ENCODE measurements at places on chromosomes 1 and 21.
A peak's percentile ranks its signal among the peaks of the same experiment; 100 is the strongest.

DNA sequence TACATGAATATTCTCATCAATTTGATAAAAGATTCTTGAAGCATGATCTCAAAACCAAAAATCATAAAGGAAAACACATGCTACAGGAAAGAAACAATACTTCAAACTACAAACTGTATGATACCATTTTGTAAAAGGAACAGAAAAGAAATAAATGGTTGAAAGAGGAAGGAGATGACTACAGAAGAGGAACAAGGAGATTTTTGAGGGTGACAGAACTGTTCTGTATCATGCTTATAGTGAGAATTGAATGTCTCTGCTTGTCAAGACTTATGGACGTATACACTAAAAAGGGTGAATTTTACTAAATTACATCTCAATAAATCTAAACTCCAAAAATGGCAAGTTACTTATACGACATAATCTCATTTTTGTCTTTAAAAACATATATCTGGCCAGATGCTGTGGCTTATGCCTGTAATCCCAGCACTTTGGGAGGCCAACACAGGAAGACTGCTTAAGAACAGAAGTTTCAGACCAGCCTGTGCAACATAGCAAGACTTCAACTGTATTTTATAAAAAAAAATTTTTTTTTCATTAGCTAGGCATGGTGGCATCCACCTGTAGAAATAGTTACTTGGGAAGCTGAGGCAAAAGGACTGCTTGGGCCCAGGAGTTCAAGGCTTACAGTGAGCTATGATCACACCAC is 125.4 kb downstream of the EIF4G3 start:
- no peak for DNase-seq

DNA sequence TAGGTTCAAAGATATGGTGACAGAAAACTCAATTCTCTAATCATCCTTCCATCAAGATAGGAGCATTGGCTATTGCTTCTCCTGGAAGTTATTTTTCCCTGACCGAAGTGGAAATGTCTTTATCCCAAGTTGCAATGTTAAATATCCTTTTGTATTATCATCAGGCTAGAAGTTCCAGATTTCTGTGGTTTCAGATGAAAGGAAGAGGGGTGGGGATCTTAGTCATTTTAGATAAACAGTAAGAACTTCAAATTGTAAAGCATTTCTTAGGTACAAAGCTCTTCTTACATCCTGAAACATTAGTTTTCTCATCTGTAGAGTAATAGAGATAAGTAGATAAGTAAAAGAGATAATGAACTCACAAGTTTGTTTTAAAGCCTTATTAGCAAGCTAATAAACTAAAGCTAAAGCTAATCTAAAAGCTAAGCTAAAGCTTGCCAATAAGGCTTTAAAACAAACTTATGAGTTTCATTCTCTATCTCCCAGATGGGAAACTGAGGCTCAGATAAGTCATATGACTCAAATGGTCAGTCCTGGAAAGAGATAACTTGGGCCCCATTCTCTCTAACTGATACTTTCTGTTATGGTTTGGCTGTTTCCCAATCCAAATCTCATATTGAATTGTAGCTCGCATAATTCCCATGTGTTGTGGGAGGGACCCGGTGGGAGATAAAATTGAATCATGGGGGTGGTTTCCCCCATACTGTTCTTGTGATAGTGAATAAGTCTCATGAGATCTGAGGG is 99.2 kb upstream of the KCNK2 start:
- DNase-seq = no peak

DNA sequence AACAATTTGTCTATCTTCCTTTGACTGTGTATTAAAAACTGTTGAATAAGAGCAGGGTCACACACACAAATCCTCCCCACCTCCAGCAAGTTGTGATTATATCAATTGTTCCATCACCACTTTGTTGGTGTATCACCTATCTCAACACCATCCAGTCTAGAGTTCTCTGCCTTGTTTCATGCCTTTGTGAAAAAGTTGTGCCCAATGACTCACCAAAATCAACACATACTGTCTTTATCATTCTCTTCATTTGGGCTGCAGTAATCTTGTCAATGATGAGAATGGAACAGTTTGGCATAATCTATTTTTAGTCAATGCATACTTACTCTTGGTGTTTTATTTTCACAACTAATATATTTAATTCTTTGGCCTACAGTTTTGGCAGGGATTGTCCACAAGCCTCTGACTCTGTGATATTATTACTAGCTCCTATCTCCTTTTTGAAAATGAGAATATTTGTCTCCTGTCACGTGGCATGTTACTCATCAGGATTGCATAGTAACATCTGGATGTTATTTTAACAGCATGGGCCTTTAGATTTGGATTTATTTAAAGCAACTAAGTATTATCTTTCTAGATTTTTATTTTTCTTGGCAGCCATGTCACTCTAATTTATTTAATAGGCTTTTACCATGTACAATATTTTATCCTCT is 5.1 kb downstream of the C1orf87 start:
- DNase-seq = no peak

DNA sequence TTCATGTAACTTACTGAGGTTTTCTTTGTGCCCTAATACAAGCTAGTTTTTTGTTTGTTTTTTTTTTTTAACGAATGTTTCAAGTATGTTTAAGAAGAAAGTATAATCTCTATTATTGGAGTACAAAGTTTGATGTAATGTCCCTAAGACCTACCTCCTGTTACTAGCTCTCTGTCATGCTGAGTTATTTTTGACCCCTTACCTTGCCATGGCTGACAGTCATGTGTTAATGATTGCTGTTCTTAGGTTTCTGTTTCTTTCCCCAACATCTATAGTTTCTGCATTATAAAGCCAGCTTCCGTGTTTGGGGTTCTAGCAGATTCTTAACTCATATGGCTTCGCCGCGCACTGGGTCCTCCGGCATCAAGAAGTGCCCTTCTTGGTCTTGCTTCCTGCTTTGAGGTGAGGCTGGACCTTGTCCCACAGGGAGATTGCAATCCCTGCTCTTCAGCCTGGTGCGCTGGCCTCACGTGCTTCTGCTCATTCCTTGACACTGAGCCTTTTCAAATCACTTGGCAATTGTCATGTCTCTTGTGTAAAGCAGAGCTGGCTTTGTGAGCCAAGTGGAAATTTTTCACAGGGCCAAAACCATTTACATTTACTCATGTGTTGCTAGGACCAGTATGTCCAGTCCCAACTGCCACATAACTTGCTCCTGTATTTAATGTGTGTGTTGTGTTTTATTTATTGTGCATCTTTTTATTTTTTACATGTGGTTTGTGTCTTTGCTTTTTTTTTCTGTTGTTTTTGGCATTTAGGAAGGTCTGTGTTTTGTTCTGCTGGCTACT is 135.0 kb upstream of the COL6A1 start:
- no peak for DNase-seq

- no peak for DNase-seq
Observed at GRCh38 chr1:230937371-230937770, 41.3 kb downstream of the TTC13 start.

- DNase-seq = no peak
Observed at GRCh38 chr1:6288026-6288425, 27.1 kb upstream of the GPR153 start.

- DNase-seq = peak; percentile 56
Observed at GRCh38 chr21:34582506-34583150, 32.3 kb downstream of the RCAN1 start.

GRCh38 chr1:230220907-230221306 is 153.9 kb downstream of the GALNT2 start:
- DNase-seq = no peak

DNA sequence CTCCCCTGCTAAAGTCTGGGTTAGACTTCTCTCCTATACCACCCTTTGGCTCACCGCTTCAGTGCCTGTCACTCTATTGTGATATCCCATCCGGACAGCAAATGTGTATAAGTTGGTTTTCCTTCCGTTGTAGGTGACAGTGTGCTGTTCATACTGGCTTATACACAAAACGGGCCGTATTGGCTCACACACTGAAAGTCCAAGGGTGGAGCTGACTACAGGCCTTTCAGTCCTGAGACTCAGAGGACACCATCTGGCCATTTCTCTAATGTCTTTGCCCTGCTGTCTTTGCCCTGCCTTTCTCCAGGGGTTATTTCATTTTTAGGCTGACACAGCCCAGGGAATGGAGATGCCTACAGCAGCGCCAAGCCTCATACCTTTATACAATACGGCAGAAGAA is 90.7 kb downstream of the URB2 start:
- DNase-seq = no peak

DNA sequence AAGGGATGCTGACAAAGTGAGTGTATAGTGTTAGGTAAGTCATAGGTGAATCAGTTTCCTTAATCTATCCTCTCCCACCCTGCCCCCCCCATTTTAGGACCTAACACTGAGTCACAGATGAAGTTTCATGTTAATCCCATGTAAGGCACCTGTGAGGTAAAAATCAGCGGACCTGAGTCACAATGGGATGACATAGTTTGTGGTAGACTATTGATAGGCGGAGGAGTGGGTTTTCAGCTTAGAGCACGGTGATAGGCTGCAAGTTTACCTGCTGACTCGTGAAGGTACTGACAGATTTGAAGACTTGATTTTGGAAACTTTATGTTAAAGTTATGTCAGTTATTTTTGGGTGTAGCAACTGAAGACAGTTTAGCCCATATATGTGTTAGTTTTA is 1.7 kb downstream of the TOR1AIP1 start:
- no peak for DNase-seq

DNA sequence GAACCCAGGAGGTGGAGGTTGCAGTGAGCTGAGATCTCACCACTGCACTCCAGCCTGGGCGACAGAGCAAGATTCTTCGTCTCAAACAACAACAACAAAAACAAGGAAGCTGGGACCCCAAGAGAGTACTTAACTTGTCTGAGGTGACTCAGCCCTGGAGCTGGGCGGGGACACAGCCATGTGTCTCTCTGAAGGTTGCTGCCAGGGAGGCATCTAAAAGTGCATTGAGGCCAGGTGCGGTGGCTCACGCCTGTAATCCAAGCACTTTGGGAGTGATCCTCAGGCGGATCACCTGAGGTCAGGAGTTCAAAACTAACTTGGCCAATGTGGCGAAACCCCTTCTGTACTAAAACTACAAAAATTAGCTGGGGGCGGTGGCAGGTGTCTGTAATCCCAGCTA is 7.7 kb downstream of the IFI6 start:
- DNase-seq = no peak

DNA sequence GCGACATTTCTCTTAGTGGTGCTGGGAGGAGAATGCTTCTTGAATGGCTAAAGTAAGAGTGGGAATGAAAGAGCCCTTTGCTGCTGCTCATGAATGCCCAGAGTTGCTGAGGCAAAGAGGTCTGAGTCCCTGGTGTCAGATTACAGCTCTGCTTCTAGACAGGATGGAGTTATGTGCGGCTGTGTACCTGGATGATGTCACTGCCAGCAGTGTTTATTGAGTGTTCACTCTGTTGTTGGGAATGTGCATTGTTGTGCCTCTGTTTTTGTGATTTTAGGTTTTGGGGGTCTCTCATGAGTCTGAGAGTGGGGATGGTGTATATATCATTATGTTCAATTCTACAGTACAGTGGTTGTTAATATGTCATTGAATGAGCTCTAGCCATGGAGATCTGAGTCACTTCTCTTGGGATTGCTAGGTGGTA is 2.7 kb downstream of the CDC14A start:
- DNase-seq = peak; percentile 58

DNA sequence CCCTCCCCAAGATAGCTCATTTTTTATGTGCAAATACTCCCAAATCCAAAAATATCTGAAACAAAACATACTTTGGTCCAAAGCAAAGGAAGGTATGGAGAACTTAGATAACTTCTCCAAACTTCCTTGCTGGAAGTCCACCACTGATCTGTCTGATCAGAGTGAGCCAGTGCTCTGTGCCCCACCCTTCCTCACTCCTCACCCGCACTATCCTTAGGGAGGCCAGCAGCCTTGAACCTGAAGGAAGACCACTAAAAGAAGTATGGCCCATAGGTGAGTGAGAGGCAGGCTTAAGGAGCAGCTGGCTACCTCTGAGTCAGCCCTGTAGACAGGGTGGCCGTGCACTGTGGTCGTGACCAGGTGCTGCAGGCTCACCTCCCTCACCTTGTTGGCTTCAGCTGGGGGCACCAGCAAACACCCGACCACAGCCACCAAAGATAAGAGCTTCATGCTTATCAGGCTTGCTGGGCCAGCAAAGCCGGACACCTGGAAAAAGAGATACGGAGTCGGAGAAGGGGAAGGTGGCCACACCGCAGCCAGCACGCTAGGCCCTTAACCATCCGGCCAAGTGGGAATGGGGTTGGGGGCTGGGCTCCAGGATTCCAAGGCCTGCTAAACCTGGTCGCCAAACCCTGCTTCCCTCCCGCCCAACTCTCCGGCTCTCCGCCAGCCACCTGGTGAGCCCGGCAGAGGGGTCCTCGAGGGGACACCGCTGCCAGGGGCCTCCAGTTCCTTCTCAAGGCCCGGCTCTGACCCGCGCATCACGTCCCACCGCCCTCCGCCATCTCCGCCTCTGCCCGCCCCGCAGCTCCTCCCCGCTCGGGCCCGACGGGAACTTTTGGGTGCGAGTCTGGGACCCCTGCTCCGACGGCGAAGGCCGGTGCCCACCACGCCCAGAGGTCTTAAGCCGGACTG is 543 bp downstream of the TMEM9 start:
- no peak for DNase-seq

- no peak for DNase-seq
Observed at GRCh38 chr1:8460784-8461183, 142.9 kb downstream of the SLC45A1 start.

GRCh38 chr1:54010415-54011117 is 7.4 kb downstream of the LDLRAD1 start:
- DNase-seq = no peak

- DNase-seq = no peak
Observed at GRCh38 chr1:205179842-205180241, 31.7 kb downstream of the DSTYK start.

DNA sequence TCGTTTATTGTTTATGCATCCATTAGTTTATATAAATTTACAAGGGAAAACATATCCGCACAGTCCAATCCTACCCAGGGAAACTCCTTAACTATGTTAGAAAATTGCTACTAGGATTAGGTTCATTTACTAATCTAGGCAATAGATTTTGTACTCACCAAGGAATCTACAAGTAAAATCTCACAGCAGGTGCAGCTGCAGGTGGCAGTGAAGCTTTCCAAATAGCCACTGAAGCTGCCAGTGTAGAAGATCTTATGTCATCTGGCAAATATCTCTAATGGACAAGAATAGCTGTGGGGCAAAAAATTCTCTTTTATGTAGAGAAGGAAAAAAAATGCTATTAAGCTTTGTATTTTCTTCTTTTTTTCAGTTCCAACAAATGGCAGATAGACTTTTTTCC is 963.4 kb upstream of the ADGRL4 start:
- DNase-seq = no peak

DNA sequence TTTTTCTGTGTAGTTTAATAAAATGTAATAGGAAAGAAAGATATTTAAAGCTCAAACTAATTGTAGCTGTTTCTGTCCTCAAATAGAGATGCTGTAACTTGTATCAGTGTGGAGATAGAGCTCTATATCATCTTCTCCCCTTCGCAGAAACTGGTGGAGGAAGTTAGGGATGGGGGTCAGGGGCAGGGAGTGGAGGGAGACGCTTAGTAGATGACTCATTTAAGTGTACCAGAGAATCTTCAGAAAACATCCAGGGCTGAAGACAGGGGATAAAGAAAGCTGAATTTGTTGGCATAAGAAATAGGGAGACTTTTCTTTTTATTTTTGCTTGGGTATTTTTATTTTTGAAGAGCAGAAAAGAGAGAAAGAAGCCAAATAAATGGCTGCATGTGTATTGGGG is 282.6 kb upstream of the DPYD start:
- no peak for DNase-seq

- DNase-seq = no peak
Observed at GRCh38 chr1:44603718-44604117, 70.6 kb downstream of the TMEM53 start.
